Upper lobe of left lung (tissue), 6 donors: ENCODE measurements at places on chromosomes 12 and 14. TPM values are rescaled to one million over a fixed set of nuclear protein-coding genes. Genes with fewer than 3 reads are reported as not detected.

GRCh38 chr12:123064366-123064765 is 83.9 kb downstream of the ARL6IP4 start:
- DNase-seq: no peak

- DNase-seq: peak; percentile 83
Observed at GRCh38 chr14:77045238-77046162, 17.0 kb upstream of the IRF2BPL start.

DNA sequence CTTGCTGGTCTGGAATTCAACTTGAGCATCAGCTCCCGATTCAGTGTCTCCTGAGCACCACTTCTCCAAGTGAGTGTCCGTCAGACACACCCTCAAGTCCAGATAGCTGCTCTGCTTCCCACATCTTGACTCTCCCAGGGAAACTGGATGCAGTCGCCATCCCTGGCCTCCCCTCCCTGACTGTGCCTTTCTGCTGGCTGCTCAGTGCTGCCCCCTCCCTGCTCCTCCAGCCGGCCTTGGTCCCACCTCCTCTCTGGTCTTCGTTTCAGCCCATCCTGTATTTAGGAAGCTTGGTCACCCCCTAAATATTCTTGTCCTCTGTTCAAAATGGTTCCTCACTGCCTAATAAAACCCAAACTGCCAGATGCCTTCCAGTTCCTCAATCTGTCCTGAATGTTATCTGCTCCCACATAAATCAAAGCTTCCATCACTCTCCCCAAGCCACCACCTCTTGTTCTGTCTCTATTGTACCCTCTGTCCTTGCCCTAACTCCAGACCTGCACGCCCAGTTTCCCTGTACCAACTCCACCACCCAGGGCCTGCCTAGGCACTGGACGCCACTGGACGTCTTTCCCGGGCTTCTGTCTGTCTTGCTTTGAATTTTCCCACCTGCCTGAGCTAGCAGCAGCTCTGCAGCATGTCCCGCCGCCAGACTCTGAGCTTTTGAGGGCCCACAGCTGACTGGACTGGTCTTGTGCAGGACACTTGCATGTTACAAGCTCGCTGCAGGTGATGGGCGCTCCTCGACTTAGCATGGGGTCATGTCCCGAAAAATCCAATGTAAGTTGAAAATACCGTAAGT is 33.8 kb downstream of the CCDC92 start:
- no peak for DNase-seq

DNA sequence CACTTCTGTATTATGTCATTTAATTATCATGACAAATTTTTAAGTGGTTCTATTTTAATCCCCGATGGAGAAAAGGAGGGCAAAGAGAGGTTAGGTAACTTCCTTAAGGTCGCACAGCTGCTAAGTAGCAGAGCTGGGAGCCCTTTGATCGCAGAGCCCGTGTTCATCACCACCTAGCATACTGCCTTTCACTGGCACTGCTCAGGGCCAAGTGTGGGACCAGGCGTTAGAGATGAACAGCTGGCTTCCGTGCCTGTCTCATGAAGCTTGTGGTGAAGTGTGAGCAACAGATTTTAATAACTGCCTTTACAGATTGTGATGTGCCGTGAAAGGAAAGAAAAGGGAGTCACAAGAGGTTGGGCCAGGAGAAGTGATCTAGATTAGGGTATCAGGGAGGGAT is 273.6 kb downstream of the AKAP6 start:
- DNase-seq: no peak

DNA sequence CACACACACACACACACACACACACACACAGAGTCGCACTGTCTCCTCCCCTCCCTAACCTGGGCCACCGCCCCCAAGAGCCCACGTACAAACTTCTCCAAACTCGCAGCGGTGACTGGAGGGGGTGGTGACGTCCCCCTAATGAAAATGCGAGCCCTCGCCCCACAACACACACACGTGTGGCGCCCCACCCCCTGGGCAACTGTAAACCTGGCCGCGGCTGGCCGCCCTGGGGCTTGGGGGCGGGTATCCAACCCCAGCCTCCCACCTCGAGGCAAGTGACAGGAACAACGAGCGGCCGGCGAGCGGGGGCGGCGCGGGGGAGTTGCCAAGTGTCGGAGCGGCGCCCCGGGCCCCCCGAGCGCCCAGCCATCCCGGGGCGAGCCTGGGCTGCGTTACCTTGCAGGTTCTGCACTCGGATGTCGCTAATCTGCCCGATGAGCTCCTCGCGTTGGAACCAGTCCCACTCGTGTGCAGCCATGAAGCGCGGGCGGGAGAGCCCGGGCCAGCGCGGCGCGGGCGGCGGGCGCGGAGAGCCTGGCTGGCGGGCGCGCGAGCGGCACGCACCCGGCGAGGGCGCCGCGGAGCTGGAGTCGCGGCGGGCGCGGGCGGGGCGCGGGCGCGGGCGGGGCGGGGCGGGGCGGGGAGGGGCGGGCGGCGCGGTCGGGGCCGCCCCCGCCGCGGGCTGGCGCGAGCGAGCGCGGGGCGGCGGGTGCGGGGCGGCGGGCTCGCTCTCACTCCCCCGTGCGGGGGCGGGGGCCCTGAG is at the start of gene CLMN:
Gene CLMN, minus strand, starts transcription at position 597 of the 766 bp plus-strand sequence. Its CDS starts 116 bp downstream, at position 481.
- peak; percentile 91 for DNase-seq

- no peak for DNase-seq
Observed at GRCh38 chr14:85853996-85854526, 324.1 kb downstream of the FLRT2 start.

DNA sequence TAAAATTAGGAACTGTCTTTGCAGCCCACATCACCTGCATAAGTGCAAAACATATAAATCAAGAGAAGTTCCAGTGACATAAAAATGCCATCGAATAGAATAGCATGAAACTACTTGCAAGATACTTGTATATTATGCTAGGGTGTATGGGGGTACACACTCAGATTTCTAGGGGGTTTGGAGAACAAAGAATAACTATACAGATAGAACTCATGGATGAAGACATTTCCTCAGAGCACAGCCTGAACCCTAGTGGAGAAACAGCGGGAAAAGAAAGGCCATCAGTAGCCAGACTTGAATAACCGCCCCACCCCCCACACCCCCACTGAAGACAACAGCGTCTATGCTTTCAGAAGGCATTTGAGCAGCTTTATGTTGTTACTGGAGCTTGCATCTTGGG is 425.8 kb downstream of the NPAS3 start:
- no peak for DNase-seq

- peak; percentile 91 for DNase-seq
Observed at GRCh38 chr12:26122681-26123481, 2.0 kb downstream of the BHLHE41 start.

GRCh38 chr14:102057480-102058114 is 29.2 kb downstream of the HSP90AA1 start:
- no peak for DNase-seq

DNA sequence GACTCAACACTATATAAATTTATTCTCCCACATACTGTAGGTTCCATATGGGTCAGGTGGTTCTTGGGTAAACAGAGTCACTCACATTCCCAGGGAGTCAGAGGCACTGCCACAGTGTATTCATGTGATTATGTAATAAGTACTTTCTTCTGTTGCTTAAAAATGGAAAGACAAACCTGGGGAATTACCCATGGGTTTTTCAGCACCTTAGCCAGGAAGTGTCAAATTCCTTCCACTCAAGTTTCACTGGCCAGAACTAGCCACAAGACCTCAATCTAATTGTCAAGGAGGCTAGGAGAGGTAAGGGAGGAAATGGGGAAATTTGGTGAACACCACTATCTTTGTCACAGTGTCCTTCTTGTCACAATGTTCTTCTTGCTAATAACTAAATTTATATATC is 333.2 kb upstream of the MDGA2 start:
- DNase-seq: no peak

DNA sequence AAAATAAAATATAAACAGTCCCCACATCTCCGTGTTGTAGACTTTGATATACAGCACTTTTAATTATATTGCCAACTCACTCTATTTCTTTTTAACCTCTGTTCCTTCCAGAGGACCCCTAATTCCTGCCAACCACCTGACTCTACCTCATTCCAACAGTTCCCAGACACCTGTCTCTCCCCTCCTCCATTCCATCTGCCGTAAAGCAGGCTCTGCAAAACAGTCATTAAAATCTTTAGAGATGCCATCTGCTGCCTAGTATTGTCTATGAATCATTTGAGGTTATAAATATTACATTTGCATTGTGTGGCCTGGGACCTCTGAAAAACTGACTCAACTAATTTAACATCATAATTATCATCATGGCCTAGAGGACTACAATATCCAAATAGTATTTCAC is 148.8 kb upstream of the DCN start:
- no peak for DNase-seq

GRCh38 chr12:91335699-91336098 is 153.1 kb upstream of the DCN start:
- DNase-seq: no peak

DNA sequence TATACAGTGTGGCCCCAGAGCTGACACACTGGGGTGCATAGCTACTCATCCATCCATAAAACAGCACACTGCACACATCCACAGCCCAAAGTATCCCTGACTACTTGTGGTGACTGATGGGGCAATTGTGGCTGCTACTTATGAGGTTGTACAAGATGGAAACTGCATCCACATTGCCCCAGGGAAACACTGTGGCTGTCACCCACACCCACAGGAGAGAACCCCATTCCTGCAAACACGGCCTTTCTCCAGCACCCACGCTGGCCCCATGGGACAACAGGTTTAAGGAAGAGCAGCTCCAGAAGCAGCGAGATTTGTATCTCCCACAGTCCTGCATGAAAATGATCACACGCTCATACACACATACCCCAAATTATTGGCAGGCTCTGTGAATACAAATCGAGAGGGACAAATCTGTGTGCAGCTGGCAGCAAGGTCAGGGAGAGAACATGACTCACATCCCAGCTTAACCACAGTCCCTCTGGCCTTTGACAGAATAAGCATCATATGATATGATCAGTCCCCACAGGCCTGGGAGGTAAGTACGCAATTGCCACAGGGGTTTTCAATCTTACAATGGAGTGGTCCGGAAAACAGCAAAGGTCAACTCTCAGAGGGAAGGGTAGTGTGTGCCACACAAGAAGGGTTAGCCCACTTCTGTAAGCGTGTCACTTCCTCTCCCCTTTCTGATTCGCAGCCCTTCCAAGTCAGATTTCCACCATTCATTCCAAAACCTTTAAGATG is 61.9 kb downstream of the ESR2 start:
- no peak for DNase-seq

GRCh38 chr12:92419201-92419600 is 273.6 kb upstream of the BTG1 start:
- DNase-seq: no peak

DNA sequence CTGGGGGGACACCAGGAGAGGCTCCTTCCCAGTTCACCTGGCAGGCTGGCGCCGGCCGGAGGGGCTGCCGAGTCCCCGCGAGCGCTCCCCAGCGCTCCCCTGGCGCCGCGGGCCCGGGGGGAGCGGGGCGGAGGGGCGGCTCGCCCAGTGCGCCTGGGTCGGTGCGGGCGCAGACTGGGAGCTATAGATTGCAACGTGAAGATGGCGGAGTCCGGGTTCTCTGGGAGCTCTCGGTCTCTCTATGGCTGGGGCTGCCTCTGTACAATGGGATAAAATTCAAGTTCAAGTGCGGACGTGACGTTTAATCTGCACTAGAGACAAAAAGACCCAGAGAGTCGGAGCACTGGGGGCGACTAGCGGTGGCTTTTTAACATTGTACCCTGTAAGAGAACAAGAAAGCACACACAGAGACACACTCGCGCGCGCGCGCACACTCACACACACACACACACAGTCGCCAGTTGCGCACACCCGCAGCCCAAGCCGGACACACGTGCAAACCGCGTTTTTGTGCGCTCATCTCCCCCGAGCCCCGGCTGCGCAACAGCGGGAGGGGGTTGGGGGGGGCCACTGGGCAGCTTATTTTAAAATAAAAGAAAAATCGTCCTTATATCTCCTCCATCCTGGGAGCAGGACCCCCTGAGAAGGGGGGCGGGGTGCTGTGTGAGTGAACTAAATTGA is at the start of gene BCL11B:
Gene BCL11B, minus strand, starts transcription at position 247 of the 681 bp plus-strand sequence. CDS start 979 bp downstream, outside the sequence.
- peak; percentile 91 for DNase-seq

- no peak for DNase-seq
Observed at GRCh38 chr12:73863546-73863945, 674.1 kb upstream of the ATXN7L3B start.

DNA sequence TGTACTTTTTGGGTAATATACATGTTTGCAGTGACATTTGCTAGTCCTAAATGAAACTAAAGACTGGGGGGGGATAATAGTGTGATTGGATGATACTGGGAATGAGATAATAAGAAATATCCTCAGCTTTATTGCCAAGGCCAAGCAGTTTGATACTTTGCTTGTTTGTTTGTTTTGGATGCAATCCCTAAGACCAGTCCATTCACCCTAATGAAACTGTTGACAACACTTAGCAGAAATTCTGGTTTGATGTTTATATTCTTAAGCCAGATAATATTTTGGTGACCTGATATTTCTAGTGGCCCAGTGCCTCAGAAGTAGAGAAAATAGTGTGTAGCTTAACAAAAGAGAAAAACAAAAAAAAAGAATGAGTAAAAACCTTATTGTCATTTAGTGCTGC is 1.8 kb downstream of the PHC1 start:
- DNase-seq: no peak

GRCh38 chr14:89474464-89474863 is 57.4 kb upstream of the FOXN3 start:
- no peak for DNase-seq

GRCh38 chr14:29459969-29460560 is 467.6 kb downstream of the PRKD1 start:
- DNase-seq: no peak

DNA sequence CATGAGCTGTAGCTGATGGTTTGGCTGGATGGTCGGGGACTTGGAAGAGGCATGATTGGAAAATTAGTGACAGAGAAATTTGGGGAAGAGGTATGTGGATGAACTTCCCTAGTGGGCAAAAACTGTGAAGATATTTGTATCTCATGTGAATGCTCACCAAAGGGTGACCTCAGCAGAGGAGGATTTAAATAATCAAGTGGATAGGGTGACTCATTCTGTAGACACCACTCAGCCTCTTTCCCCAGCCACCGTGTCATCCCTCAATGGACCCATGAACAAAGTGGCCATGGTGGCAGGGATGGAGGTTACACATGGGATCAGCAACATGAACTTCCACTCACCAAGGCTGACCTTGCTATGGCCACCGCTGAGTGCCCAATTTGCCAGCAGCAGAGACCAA is 60.8 kb upstream of the KRAS start:
- DNase-seq: no peak

DNA sequence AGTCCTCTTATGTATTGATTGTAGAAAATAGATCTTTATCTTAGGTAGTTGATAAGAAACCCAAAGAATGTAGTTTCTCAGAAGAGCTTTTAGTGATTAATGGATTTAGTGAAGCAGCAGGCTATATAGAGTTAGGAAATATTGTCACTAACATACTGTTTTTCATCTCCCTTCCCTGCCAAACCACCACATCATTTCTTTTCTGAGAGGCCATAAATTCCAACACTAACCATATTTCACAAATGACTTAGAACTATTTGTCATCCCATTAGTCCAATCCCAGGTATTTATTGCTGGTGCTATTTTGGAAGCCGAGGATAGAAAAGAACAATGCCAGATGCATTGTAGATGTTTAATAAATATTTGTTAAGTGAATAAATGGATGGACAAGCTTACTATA is 185.7 kb downstream of the KICS2 start:
- no peak for DNase-seq

- no peak for DNase-seq
Observed at GRCh38 chr12:67391034-67391433, 121.9 kb downstream of the CAND1 start.

GRCh38 chr12:52070185-52070925 is 577 bp downstream of the ATG101 start:
- DNase-seq: no peak

Gene CDCA3
- total RNA-seq: not detected

Gene HIF1A
- total RNA-seq: 93.6 TPM

Gene MMP14
- total RNA-seq: 99.5 TPM

Gene SDS
- total RNA-seq: 1.6 TPM

Gene CLEC2B
- 24.3 TPM for total RNA-seq

Gene A2M
- 1,196 TPM for total RNA-seq

Gene SDR9C7
- total RNA-seq: not detected

Gene MAP3K9
- total RNA-seq: 12.8 TPM

Gene SLC4A8
- total RNA-seq: 6.6 TPM
